Tibial nerve (tissue), 4 donors: ENCODE measurements at places on chromosomes 16 and 17. TPM values are rescaled to one million over a fixed set of nuclear protein-coding genes. Genes with fewer than 3 reads are reported as not detected.

CYGB gene
- 50.7 TPM for total RNA-seq

RPL23 gene
- total RNA-seq, result 1,301 TPM

TPPP3 gene
- total RNA-seq, result 12.9 TPM

CCL15 gene
- not detected for total RNA-seq

RNF222 gene
- not detected for total RNA-seq

TRPV2 gene
- total RNA-seq, result 19.9 TPM

GPR179 gene
- total RNA-seq, result not detected

- DNase-seq, result peak; percentile 74
Measured at GRCh38 chr17:1764284-1764683, 2.4 kb downstream of the SERPINF1 start.

DNA sequence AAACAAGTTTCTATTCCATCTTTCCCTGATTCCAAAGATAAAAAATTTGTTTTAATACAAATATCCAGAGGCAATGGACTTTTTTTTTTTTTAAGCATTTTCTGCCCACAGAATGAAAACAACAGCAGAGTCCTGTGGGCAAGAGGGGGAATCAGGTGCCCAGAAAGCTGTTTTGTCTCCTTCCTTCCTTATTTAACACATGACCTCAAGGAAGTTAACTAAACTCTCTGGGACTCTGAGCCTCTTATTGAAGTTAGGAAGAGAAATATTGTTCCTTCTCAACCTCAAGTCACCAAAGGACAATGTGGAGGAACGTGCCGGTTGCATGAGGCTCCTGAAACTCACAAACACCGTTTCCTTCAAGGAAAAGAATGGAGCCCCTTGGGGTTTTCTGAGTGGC lies 34.9 kb downstream of the LITAF start:
- no peak for DNase-seq

DNA sequence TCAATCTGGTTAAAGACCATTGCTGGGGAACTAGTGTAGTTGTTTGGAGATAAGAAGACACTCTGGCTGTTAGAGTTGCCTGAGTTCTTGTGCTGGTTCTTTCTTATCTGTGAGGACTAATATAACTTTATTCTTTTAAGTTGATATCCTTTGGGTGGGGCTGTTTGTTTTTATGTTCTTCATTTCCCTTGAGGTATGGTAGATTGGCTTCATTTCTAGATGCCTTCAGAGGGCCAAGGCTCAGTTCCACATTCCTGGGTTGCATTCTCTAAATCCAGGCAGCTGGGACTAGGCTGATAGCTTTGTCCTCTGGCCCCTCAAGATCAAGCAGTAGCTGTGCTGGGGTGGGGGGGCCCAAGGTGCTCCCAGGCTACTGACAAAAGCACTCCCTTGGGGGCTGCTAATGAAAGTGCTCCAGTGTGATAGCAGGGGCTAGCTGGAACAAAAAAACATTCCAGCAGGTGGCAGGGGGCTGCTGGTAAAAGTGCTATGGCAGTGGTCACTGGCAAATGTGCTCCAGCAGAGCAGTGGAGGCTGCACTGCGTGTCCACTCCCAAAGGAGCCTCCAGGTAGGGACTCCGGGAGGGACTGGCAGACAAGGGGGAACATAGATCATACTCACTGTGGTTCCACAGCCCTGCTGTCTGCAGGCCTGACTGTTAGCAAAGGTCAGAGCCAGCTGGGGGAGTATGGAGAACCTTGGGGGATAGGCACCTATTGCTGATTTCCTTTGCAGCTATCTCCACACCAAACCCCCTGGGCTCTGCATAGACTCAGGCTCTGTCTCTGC lies 45.9 kb upstream of the KCNJ16 start:
- DNase-seq, result no peak

DNA sequence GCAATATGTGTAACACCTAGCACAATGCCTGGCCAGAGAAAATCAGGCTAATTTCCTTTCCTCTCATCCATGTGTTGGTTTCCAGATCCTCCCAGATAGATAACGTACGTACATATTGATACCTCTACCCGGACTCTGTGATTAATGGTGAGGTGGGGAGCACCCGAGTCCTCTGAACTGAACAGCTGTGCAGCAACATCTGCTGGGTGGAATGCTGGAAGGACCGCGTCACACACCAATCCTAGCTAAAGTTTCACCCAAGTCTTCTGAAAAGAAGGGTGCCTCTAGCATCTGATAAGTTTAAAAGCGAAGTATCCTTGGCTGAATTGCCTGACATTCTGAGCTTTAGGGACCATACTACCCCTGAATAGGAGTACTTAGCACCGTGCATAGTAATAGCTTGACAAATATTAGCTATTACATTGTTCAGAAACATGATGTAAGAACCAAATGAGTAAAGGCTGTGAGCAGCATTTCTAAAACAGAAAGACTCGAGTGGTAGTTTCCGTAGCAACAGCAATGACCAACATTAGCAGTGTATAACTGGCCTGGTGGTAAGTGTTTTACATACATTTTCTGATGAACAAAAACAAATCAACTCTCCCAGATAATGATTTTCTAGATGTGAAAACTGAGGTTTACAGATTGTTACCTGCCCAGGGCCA lies 91.4 kb downstream of the SYCE1L start:
- DNase-seq, result no peak

GRCh38 chr17:80782536-80783427 lies 208.9 kb upstream of the CHMP6 start:
- DNase-seq, result no peak

- DNase-seq, result no peak
Measured at GRCh38 chr17:48995304-48995973, 1.7 kb upstream of the IGF2BP1 start.

DNA sequence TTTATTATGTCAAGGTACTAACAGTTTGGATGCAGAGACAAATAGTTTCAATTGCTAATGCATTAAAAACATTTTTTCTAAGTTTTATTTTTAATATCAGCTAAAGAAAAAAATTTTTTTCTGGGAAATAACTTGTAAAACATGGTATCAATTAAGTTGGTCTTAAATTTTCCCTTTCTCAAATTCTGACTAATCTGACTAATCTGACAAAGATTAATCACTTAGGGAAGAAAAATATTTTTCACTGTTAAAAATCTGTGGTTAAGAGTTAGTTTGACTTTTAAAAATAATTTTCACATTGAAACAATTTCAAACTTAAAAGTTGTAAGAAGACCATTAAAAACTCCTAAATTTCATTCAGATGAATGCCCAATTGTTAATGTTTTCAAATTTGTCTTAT lies 74.6 kb downstream of the MYO1D start:
- no peak for DNase-seq
